ENCODE measurements at places on chromosomes 6 and 20.

GRCh38 chr6:145863988-145864616 is 49.5 kb upstream of the FBXO30 start:
- DNase-seq, result no peak

- DNase-seq, result no peak
These were observed 179.7 kb upstream of the MYLIP start for GRCh38 chr6:15948930-15949900.

- no peak for DNase-seq
These were observed 634.4 kb upstream of the MMS22L start for GRCh38 chr6:97917369-97917768.

DNA sequence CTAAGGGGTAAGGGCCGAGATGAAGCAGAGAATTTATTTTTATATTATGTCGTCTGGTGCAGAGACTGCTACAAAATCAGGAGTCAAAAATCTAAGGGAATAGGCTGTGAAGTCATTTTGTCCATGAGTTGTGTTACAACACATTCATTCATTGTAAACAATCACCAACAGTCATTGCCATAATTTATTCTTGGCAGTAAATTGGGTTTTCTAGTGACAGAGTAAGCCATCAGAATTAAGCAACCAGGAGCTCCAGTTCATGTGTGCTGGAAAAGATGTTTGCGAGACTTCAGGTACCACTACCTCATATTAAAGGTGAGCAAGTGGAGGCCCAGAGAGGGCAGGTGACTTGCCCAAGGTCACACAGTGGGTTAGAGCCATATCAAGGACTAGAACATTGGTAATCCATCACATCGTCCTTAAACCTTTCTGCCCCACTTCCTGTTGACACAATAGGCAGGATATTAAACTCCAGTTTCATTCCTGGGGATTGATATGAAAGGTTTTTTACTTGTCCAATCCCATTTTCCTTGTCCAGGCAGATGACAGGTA is 46.0 kb downstream of the E2F3 start:
- DNase-seq, result no peak
